ENCODE measurements at places on chromosomes 5 and 9.

GRCh38 chr9:116142706-116143492, 10.7 kb upstream of the PAPPA start:
- no peak for DNase-seq

- DNase-seq, result no peak
Observed at GRCh38 chr5:154508114-154508513, 30.1 kb upstream of the HAND1 start.

GRCh38 chr5:44387406-44387805, 1.8 kb downstream of the FGF10 start:
- no peak for DNase-seq

DNA sequence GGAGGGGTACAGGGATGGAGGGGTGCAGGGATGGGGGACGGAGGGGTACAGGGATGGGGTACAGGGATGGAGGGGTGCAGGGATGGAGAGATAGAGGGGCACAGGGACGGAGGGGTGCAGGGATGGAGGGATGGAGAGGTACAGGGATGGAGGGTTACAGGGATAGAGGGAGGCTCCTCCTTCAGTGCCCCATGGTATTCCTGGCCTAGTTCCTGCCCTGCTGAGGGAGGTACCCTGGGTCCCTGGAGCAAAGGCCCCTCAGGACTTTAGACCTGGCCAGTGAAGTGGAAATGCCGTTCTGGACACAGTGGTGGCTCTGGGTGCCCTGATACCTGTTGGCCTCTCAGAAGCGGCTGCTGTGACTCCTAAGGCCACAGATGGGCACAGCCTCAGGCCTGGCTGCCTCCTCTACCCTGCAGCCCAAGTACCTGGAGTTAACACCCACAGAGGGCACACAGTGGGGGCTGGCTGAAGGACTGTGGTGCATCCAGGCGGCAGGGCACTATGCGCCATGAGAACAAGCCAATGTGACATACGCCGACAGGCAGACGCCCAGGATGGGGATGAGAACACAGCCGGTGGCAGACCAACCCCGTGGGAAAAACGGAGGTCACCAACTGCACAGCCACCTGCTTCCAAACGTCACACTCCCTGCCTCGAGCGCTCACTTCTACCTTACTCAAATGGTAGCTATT, 8.4 kb downstream of the PTGES2 start:
- DNase-seq, result no peak

DNA sequence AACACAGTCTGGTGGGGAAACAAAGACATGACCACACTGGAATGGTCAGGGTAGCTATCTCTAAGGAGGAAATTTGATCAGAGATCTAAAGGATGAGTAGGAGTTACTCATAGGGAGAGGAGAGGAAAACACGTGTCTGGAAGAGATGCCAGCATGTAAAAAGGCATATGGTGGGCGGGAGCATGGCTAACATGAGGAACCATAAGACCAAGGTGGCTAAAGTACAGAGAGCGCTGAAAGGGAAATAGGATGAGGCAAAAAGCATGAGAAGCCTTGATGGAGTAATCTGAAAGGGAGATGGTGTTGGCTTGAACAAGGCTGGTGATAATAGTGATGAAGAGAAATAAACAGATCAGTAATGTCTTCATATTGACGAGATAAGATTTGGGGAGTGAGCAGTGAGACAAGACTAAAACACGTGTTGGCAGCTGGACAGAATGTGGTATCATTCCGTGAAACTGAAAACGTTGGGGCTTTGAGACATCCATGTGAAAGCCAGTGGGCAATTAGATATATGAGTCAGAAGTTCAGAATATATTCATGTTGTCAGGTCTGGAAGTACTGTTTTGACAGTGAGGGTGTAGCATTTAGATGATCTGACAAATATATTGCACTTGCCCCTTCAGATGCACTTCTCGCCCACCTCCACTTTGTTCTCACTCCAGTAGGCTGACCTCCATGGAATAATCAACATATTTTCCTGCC, 209.1 kb upstream of the KCNN2 start:
- DNase-seq, result no peak

DNA sequence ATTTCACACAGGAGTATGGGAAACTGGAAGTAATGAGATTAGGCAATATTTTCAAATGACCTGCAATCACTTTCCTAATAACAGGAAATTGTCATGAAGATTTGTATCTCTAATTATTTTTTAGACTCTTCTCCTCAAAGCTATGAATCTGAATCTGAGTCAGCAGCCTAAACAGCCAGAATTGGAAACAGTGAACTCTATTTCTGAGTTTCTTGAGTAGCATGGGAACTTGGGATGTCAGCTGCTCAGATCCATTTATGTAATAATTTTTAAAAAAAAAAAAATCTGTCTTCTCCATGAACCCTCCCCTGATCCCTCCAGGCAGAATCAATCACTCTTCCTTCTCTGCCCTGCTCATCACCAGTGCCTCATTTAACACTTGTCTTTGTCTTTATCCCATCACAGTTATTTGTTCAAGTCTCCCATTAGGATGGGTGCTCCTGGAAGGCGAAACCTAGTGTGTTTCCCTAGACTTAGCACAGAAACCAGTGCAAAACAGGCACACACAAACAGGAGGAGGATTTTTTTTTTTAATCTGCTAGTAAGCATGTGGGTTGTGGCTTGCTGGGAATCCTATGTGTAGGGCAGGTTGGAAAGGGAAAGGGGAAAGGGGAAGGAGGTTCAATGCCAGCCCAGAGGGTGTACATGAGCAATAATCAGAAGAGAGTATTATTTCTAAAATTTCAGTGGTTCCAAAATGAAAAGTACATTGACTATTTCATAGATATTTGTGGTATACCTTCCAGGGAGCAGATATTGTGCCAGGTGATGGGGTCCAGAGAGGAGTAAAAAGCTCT, 186.8 kb downstream of the TTLL11 start:
- no peak for DNase-seq

DNA sequence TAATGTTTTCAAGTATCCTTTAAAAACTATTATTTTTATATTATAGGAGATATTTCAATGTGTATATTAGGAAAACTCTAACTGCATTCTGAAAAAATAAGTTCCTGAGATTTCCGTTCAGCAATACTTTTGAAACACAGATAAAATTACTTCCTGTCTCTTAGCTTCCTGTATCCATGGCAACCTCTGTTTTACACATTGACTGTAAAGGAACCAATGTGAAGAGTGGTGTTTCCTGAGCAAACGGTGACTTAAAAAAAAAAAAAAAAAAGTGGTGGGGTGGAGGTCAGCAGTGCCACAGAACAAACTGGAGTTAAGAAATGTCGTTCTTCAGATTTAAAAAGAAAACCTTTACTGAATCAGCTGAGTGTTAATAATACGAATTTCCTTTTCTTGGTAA, at the start of gene LRRC70:
LRRC70 (plus strand) TSS at position 280 of the 400 bp plus-strand sequence. CDS start 620 bp downstream, outside the sequence.
- DNase-seq, result peak; percentile 43

GRCh38 chr9:3385871-3386270, 139.9 kb downstream of the RFX3 start:
- DNase-seq, result peak; percentile 43

GRCh38 chr5:166712447-166713185, 1578.8 kb upstream of the WWC1 start:
- DNase-seq, result no peak

DNA sequence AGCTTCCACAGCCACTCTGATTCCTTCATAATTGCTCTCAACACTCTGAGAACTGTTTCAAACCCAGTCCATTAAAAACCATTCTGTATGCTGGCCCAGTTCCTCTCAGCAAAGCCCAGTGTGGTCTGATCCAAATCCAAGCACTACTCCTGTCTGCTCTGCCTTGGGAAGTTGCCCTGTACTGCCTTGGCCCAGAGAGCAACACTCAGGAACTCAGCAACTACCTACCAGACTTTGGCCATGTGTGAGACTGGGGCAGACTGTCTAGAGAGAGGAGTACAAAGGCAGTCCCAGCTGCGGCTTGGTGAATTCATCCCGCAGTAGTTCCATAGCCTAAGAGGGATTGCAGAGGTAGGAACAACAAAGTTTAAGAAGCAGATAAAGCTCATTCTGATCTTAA, 214.4 kb downstream of the MCTP1 start:
- no peak for DNase-seq

DNA sequence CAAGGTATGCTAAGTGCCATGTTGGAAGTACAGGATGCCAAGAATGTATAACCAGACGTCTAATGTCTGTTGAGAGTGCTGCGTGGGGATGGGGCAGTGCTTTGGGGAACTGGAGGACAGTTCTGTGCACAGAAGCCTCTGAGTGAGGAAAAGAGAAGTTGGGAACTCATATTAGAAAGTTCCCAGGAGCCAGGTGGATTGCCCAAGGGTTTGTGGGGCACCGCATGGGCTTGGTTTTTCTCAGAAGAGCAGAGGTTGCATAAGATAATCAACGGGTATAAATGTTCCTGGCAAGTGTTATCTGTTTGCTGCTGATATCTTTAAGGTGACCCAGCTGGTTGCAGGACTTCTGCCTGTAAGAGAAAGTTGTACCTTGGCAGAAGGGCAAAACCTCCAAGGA, 13.1 kb downstream of the HRH2 start:
- DNase-seq, result no peak

GRCh38 chr9:109488791-109489492, 9.2 kb downstream of the PTPN3 start:
- DNase-seq, result no peak

DNA sequence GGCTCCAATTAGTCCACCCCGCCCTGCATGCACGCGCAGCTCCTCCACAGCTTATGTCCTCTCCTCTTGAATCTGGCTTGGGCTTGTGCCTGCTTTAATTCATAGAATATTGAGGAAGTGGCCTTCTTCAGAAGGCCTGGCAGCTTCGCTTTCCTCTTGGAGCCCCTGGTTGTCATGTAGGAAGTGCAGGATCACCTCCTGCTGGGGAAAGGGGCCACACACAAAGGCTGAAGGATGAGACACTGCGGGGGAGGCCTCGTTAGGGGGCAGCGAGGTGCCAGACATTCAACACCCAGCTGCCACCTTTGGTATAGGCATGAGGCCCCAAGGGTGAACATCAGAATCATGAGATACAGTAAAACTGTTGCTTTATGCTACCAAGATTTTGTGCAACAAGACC, 2.7 kb upstream of the CNOT6 start:
- no peak for DNase-seq

- DNase-seq, result no peak
Observed at GRCh38 chr5:104628911-104629310, 1066.3 kb upstream of the NUDT12 start.

DNA sequence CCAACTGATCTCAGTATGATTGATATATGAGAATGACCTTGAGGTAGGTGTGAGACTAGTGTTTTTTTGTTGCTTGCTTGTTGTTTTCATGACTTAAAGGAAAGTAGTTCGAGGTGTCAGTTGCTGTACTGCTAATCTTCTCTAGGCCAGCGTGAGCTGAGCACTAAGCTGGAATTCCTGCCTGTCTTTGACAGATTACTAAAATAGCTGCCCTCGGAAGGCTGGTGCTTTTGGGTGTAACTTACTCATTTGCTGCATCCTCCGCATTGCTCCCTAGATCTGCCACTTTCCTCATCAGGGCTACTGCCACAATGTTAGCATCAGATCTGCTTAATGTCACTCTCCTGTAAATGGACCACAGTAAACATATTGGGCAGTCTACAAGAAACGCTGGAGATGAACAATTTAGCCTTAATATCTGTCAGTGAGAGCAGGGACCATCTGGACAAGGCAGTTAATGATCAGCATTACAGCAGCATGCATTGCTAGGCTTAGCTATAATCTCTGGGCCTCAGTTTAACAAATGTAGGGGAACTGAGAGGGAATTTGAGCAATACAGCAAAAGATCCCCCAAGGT, 106.6 kb upstream of the CDH6 start:
- no peak for DNase-seq

- DNase-seq, result no peak
Observed at GRCh38 chr9:4549751-4550295, 59.6 kb downstream of the SLC1A1 start.

- DNase-seq, result no peak
Observed at GRCh38 chr5:154945695-154946301, 4.9 kb downstream of the MRPL22 start.

DNA sequence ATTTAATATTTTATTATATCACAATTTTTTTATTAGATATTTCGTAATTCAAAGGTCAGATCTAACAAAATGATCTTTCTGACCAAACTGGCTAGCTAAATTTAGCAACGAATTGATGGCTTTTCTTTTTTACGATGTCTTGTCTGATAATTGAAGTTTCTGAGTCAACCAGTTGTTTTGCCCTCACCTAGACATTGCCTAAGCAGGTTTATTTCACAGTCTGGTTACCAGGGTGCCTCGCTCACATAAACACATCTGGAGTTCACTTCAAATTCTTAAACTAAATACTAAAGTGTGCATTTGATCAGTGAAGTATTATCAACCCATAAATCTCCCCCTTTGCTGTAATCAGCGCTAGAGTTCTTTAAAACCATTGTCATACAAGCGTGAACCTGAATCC, 448.3 kb downstream of the TLE4 start:
- no peak for DNase-seq

- no peak for DNase-seq
Observed at GRCh38 chr5:6449465-6450158, 953 bp downstream of the UBE2QL1 start.

DNA sequence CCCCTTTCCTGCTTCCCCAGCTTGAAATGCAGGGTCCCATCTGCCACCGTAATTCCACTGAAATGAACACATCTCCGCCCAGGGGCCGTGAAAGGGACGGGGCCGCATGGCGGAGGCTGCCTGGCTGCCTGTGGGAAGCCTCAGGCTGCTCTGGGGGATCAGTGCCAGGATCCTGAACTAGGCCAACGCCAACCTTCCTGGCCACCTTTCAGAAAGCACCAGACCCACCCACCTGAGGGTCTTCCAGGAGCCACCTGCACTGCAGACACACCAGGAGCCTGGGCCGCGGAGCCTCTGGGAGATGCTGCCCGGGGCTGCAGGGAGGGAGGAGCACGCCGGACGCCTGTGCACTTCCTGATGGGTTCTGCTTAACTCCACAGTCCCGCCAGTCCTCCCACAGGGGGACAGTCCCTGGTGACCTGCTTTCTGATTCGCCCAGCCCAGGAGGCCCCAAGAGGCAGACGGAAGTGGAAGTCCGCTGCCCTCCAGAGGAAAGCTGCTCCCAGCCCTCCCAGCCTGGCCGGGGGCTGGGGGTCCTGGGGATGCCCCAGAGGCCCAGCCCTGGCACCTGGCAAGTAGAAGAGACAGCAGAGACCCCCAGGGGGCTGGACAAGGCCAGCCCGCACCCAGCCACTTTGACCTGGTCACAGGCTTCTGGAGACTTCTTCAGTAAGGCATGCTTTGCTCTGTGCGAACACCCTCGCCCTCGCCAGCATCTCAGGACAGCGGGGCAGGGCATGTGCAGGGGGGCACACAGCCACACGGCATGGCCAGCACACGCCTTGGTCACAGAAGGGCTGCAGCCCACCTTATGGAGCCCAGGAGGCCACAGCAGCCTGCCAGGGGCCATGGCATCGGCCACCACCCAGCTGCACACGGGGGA, at the start of gene CARD9:
CARD9 (minus strand) TSS at position 370 of the 883 bp plus-strand sequence. CDS start 1,591 bp downstream, outside the sequence.
- no peak for DNase-seq

DNA sequence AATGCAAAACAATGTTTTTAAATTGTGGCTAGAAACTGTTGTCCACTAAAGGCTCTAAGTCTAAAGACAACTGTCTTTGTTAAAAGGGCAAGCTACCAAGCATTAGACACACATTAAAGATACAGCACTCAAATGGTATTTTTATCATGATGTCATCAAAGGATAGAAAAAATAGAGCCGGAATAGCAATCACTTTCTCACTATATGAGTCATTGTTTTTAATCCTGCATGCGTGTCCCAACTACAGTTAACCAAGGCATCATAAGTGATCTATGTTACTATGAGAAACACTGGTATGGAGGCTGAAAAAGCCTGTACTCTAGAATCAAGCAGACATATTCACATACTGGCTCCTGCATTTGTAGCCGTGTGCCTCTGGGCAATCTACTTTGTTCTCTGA, 1.9 kb upstream of the PJA2 start:
- DNase-seq, result no peak

- no peak for DNase-seq
Observed at GRCh38 chr9:133763272-133764183, 25.4 kb upstream of the SARDH start.

- DNase-seq, result no peak
Observed at GRCh38 chr5:146059460-146060220, 45.7 kb downstream of the PLAC8L1 start.

All from activated CD8-positive, alpha-beta T cell treated with anti-CD3 and anti-CD28 coated beads, Interleukin-2, amount 10 ng/mL, durations not matched to agents 7 days and 5 days (primary cell).